Ammon's horn (tissue), 1 donor: ENCODE measurements at places on chromosomes 12 and 14.
A peak's percentile ranks its signal among the peaks of the same experiment; 100 is the strongest.

DNA sequence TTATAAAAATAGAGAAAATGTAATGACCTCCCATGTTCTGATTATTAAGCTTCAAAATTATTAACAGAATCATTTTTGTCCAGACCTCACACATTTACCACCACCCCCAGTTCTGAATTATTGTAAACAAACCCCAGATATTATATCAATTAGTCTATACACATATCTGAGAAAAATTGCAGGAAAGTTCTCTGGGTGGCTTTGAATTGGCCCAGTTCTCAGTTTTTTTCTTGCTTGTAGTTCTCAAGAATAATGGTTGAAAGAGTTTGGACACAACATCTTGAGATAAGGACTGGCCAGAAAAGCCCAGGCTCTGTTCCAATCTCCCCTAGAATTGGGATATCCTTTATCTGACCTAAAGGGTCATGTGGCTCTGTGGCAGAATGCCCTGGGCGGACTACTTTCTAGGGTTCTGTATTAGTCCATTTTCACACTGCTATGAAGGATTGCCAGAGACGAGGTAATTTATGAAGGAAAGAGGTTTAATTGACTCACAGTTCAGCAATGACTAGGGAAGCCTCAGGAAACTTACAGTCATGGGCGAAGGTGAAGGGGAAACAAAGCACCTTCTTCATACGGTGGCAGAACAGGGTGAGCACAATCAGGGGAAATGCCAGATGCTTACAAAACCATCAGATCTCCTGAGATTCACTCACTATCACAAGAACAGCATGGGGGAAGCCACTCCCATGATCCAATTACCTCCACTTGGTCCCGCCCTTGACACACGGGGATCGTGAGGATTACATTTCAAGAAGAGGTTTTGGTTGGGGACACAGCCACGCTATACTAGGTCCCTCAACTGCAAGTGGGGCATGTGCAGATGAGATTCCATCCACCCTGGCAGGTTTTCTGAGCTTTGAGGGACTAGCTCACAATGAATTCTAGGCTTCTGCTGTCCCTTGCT is 1504.6 kb upstream of the FLRT2 start:
- DNase-seq = no peak

- DNase-seq = peak; percentile 72
These were observed 5.1 kb downstream of the ADCY4 start for GRCh38 chr14:24329736-24330135.

DNA sequence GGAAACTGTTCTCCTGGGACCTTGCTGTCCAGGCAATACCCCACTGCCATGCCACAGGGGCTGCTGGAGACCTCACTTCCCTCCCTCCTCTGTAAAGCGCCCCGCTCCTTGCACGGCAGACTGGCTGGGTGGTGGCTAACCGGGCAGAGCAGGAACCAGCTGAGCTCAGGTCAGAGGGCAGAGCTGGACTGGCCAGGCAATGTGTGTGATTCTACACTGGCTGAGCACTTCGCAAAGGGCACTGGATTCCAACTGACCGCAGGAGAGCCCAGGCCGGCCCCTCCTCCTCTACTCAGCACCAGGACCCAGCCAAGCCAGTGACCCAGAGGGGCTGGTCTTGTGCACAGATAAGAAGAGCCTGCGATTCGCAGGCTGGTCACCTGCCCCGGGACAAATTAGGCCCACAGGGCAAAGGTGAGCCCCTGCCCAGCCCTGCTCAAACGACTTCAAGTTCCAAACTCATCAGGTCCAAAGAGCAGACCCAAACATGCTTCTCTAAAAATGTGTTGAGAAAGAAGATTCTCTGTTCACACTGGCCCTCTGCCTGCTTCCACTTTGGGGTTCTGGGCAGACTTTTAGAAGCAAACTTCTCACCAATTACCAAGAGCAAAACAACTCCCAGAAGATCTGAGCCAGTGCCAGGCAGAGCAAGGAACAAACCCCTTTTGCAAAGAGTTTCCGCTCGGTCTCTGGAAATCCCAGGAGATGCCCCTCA is 54.9 kb upstream of the DIO3 start:
- DNase-seq = no peak

GRCh38 chr12:66724026-66724425 is 45.1 kb upstream of the GRIP1 start:
- DNase-seq = no peak

DNA sequence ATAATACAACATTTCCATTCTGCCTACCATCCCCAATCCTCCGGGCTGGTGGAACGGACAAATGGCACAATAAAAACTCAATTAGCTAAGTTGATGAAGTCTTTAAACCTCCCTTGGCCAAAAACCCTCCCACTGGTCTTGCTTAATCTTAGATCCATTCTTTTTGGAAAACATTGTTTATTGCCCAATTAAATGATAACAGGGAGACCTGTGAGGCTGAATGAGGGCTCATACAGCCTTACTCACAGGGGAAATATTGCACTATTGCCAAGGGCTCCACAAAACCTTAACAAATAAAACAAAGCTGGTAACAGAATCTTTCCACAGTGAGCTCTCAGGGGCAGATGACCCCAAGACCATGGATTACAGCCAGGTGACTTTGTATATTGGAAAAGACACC is 7.8 kb upstream of the PSMC1 start:
- no peak for DNase-seq

DNA sequence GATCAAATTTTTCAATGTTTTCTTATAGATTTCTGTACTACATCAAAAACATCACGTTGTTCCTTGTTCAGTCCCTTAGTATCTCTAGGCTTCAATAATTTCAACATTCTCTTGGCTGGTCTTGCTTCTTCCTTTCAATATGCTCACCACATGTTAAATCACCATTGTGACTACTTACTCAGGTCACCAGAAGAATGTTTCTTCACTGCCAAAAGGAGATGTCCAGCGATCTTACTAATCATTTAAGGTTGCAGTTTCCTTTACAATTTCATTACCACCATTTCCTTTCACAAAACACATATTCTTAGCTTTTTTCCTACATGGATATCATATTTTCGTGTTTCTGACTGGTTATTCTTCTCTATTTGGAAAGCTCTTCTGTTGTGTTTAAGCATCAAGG is 363.8 kb downstream of the NAV3 start:
- DNase-seq = no peak

DNA sequence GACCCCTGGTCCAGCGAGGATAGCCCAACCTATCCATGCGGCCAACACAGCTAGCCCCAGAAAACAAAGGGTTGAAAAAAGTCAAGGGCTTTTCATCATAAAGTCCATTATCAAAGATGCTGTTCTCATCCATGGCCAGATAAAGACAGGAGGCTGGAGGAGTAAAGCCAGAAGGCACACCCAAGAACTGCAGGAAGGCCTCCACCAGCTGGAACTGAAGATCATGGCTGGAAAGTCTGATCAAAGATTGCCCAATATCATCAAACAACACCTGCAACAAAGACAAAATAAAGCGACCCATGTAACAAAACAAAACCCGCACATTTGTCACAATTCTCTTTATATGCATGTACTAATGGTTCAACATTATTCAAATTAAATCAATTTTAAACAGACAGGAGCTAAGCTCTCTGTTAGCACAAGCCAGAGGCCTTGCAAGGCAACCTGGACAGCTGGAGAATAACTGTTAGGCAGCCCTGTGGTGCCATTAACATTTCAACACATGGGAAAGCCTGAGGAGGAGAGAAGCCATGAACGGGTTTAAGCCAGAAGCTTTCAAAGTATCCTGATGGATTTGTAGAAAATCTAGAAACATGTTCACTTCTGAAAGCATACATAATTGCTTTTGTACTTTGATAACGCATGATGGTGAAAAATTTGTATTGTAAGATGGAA is 34.1 kb downstream of the PSMC1 start:
- no peak for DNase-seq

DNA sequence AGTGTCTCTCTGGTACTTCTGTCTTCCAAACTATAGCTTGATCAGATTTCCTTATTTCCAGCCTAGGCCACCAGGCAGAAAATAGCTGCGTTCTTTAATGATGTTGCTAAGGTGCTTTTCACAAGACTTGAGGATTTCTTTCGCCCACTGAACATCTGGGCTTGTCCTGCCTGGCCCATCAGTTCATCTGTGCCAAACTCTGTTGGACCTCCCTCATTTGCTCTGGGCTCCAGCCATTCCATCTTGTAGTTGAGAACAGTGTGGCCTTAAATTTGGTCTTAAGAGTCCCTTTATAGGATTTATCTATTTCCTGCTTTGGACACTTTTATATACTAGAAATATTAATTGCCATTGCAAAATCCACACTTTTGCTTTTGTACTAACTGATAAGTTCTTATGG is 109.6 kb downstream of the TTLL5 start:
- no peak for DNase-seq
